ENCODE measurements at places on chromosomes 16 and 17. TPM values are rescaled to one million over a fixed set of nuclear protein-coding genes. Genes with fewer than 3 reads are reported as not detected.

GRCh38 chr16:74107795-74108610, 188.6 kb upstream of the PSMD7 start:
- DNase-seq = no peak

DNA sequence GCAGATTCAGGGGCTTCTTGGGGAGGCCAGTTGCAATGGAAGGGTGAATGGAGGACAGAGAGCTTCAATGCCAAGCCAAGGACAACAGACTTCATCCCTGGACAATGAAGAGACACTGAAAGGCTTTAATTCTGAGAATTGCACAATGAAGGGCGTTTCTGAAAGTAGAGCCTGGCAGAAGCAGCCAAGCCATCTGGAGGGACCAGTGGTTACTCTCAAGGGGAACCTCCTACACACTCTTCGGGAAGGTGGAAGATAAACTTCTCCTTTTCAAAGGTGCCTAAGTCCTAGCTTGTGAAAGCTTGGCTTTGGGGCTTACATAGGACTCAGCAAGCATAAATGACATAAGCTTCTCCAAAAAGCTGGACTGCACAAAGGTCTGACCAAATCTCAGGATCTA, 6.2 kb upstream of the CES1 start:
- no peak for DNase-seq

- no peak for DNase-seq
Measured at GRCh38 chr16:74651841-74652240, 14.8 kb downstream of the RFWD3 start.

DNA sequence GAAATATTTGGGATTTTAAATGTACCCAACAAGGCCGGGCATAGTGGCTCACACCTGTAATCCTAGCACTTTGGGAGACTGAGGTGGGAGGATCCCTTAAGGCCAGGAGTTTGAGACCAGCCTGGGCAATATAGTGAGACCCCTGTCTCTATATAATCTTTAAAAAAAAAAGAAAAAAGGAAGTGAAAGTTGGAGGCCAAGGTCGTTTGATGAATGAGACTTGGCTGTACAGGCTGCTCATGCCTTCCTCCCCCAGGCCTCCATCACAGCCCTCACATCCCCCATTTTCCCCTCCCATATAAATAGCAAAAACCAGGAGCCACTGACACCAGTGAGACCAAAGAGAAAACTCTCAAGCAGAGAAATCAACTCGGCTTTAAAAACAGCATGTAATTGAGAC, 3.3 kb upstream of the CA7 start:
- DNase-seq = no peak

GRCh38 chr16:3264137-3265036, 8.0 kb upstream of the MEFV start:
- DNase-seq = peak; percentile 95

- DNase-seq = no peak
Measured at GRCh38 chr17:57849163-57849873, 526 bp downstream of the MRPS23 start.

DNA sequence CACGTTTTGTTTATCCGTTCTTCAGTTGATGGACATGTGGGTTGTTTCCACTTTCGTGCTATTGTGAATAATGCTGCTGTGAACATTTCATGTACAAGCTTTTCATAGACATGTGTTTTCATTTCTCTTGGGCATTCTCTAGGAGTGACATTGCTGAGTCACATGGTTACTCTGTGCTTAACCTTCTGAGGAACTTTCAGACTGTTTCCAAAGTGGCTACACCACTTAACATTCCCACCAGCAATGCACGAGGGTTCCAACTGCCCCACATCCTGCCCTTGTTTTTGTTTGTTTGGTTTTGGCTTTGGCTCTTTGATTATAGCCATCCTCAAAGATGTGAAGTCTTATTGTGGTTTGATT, 14.2 kb upstream of the PEMT start:
- DNase-seq = no peak

The OR1F1 gene
- not detected for total RNA-seq

Measured in CD8-positive, alpha-beta memory T cell (primary cell).